Fibroblast of the aortic adventitia (primary cell): ENCODE measurements at places on chromosomes 11 and 22.

DNA sequence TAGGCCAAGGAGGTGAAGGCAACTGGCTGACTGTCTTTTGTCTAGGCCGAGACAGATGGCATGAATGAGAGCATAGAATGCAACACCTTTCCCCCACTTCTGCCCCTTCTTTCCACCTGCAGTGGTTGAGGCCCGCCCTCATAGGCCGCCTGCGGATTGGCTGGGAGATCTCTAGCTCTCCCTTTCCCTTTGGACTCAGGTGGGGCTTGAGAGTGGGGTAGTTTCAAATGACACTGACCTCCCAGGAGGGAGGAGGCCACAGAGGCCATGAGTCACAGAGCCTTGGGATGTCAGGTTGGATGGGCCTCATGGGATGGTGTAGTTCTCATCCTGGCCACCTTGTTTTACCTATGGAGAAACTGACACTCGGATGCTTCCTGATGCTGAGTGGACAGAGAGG lies 9.1 kb downstream of the MICAL2 start:
- DNase-seq = no peak

GRCh38 chr11:10497371-10498021 lies 42.4 kb downstream of the AMPD3 start:
- no peak for DNase-seq

DNA sequence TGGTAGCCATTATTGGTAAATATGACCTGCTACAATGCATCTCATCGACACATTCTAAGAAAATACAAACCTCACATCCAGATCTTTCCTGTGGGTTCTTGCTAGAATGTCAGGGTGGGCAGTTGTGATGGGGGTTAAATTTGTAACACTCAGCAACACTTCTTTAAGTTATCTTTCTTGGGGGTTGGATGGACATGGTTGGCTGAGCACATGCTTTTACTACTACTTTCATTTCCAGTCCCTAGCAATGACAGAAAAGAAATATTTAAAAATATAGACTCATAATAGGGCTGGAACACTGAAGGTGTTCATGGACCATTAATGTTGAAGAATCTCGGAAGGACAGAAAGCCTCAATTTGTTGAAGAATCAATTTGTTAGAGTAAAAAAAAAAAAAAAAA lies 57.6 kb downstream of the APOL3 start:
- DNase-seq = no peak

GRCh38 chr11:113591117-113591516 lies 115.0 kb downstream of the TMPRSS5 start:
- no peak for DNase-seq

DNA sequence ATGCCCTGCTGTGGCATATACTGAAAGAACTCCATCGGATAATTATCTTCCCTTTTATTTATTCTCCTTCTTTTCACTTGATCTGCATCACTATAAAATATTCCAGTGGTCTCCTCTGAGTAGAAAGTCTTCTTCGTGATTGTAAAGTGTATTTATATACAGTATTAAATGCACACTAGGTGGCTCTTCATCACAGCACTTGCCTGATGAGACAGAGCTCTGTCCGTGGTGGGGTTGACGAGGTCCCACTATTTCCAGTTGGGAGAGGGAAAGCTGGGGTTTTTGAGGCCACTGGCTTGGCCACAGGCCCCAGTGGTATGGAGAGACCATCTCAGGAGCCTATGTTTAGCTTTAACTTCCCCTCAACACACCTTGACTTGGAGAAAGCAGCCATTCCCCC lies 31.6 kb upstream of the ZBTB16 start:
- no peak for DNase-seq
